Stimulated activated CD4-positive, alpha-beta T cell treated with anti-CD3 and anti-CD28 coated beads, Interleukin-4, amount 100 ng/mL, for 48 hours (primary cell): ENCODE measurements at places on chromosomes 12 and 14.

- DNase-seq = no peak
Observed at GRCh38 chr12:131692431-131692830, 18.5 kb upstream of the SFSWAP start.

DNA sequence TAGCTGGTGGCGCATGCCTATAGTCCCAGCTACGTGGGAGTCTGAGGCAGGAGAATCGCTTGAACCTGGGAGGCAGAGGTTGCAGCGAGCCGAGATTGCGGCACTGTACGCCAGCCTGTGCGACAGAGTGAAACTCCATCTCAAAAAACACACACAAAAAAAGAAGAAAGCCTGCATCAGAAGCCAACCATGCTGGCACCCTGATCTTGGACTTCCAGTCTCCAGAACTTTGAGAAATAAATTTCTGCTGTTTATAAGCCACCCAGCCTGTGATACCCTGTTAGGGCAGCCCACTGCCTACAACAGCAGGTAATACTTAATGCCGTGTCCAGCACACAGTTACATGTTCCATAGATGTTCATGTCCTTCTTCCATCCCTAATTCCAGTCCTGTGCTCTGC, 62.7 kb downstream of the NDUFA12 start:
- DNase-seq = no peak

GRCh38 chr12:220946-221550, 7.1 kb upstream of the SLC6A12 start:
- DNase-seq = no peak

DNA sequence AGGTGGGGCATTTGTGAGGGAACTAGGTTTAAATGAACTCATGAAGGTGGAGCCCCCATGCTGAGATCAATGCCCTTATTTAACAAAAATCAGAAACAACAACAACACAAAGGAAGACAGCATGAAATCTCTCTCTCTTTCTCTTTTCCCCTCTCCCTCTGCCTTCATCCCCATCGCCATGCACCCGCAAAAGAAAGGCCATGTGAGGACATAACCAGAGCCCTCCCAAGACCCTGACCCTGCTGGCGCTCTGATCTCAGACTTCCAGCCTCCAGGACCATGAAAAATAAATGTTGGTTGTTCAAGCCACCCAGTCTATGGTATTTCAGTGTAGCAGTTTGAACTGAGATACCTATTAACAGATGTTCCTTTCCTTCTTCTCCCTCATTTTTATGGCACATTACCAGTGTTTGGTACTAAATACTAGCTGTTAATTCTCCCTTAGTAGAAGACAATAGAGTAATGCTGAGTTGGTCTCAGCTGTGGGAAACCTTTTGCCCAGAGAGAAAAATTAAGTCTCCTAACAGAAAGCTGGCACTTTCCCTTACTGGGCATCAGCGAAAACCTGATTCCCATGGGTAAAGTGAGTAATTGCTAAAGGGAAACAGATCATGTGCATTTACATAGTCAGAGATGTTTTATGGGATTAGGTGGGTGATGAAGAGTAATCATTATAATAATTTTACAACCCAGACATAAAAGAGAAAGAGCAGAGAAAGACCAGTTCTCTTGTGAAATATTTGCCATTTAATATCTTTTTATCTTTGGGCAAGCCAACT, 264.0 kb upstream of the PLEKHG7 start:
- no peak for DNase-seq

GRCh38 chr14:49240383-49240782, 345.8 kb downstream of the RPS29 start:
- no peak for DNase-seq

- no peak for DNase-seq
Observed at GRCh38 chr14:105894125-105894977, 368.0 kb downstream of the TMEM121 start.

GRCh38 chr12:56999456-56999855, 6.9 kb downstream of the ZBTB39 start:
- no peak for DNase-seq

DNA sequence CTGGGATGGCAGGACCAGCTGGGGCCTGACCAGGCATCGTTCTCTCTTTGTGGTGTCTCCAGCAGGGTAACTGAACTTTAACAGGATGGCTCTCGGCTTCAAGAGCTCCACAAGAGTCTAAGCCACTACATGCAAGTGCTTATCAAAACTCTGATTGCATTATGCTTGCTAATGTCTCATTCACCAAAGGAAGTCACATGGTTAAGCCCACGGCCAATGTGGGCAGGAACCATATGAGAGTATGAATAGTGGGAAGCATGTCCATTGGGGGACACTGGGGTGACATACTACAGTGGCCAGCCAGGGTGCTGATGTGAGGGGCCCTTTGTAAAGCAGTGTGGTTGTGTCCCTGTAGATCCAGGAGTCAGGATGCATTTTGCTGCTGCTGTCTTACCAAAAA, 35.0 kb upstream of the KCNA5 start:
- DNase-seq = no peak

- no peak for DNase-seq
Observed at GRCh38 chr12:103933237-103933636, 3.0 kb downstream of the HSP90B1 start.

GRCh38 chr14:54652188-54652587, 85.3 kb downstream of the SAMD4A start:
- no peak for DNase-seq

DNA sequence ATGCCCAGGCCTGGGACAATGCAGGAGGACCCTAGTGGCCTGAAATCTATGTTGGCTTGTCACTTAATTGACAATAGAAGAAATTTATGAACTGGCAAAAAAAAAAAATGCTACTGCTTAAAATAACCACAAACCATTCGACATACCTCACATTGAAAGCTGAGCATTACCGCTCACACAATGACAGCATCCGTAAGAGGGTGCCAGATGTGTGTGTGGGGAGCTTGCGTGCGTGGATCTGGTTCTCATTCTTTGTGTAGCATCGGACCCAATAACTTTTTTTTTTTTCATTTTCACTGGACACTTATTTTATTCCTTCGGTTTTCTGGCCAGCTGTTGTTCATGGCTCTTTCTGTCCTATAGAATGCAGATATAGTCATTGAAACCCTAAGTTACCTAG, 216.7 kb downstream of the VRK1 start:
- DNase-seq = no peak

DNA sequence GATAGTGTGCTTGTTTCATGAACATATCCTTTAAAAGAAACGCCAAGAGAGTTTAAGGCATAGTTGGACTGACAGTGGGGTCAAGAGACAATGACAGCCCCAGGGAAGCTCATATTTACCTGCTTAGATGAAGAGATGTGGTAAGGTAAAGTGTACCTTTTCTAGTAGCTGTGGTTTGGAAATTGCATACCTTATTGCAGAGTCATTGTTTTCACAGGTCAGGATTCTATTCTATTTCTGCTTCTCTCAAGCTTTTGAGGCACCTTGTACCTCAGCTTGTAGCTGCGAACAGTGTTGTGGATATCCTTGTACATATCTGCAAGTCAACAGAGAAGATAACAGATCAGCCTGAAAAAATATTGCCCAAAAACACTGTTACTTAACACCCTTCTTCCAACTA, 47.7 kb downstream of the ATP6V1D start:
- no peak for DNase-seq

DNA sequence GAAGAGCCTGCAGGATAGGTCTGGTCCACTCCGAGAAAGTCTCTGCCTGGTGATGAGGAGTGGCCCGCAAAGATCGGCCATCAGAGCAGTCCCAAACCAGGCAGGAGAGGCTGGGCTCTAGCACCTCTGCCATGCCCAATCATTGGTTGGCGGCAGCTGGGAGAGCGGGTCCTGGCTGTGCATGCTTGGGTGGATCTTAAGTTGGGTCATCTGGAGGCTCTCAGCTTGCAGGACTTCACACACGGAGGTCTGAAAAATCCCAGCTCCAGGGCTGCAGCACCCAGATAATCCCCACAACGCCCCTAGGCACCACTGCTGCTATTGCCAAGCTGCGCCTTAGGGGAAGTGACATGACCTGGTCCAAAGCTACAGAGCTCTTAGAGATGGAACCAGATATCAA, 766.7 kb upstream of the TBX3 start:
- no peak for DNase-seq

GRCh38 chr14:55832974-55833373, 253.0 kb downstream of the KTN1 start:
- no peak for DNase-seq

GRCh38 chr12:76460807-76461206, 98.8 kb downstream of the OSBPL8 start:
- no peak for DNase-seq

GRCh38 chr12:22670762-22671161, 45.8 kb downstream of the ETNK1 start:
- DNase-seq = no peak

GRCh38 chr12:125966641-125967040, 901.4 kb downstream of the AACS start:
- no peak for DNase-seq

DNA sequence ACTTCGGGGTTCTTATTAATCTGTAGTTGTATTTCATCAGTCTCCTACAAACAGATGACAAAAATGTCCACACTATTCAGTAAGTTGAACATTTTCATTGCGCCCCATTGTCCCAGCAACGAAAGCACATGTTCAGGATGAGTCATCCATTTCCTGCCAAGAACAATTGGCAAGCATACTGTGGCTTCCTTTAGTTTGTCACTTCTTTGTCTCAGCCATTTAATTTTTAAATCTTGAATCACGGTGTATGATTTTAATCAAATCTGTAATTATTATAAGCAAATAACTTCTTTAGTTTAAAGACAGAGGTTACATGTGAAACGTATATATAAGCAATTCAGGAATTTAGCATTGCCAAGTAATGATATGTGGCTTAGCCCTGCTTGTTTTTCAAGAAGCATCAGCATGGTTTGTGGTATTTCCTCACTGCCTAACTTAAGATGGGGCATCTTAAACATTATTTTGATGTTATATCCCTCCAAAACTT, 211.3 kb upstream of the KRR1 start:
- no peak for DNase-seq

- no peak for DNase-seq
Observed at GRCh38 chr12:25957793-25958427, 572 bp upstream of the RASSF8 start.

DNA sequence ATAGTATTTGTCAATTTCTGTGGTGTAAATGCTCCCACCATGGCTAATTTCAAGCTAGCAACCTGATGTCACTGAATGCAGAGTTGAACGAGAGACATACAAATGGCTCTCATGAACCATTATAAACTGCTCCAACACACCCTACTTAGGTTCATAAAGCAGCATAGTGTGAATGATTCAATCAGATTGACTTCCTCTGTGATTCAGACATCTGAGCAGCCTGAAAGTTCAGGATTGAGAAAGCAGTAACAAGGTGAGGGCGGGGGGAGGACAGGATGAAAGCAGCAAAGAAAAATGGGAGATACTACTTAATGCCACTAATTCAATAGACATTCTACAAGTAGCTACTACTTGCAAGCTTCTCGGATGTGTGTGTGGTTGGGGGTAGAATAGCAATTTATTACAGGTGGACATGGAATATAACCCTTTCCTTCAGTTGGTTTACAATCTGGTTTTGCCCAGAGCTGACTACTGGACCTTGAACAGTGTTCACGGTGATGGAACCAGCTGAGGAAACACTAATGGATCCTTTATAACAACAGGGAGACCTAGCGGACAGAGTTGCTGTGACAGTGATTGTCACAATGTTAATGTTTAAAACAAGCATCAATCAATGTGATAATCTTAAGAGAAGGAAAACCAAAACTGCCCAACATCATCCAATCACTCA, 52.5 kb upstream of the PELI2 start:
- no peak for DNase-seq

GRCh38 chr12:2749580-2749979, 45.2 kb upstream of the FKBP4 start:
- DNase-seq = no peak

DNA sequence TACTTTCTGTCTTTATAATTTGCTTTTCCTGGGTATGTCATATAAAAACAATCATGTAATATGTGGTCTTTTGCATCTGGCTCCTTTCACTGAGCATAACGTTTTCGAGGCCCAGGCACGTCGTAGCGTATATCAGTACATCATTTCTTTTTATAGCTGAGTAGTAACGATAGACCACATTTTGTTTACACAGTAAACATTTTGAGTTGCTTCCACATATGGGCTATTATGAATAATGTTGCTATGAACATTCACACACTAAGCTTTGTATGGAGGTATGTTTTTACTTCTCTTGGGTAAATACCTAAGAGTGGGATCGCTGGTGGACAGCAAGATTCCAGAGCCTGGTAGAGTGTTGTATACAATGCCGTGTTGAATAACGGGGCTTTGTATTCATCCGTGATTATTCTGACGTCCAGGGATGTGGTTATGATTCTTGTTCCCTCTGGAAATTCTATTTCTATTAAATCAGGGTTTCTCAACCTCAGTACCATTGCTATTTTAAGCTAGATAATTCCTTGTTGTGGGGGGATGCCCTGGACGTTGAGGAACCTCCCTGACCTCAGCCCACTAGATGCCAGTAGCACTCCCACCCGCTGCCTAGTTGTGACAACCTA, 38.9 kb upstream of the CIT start:
- no peak for DNase-seq

- no peak for DNase-seq
Observed at GRCh38 chr12:111288771-111289170, 80.1 kb downstream of the PHETA1 start.

DNA sequence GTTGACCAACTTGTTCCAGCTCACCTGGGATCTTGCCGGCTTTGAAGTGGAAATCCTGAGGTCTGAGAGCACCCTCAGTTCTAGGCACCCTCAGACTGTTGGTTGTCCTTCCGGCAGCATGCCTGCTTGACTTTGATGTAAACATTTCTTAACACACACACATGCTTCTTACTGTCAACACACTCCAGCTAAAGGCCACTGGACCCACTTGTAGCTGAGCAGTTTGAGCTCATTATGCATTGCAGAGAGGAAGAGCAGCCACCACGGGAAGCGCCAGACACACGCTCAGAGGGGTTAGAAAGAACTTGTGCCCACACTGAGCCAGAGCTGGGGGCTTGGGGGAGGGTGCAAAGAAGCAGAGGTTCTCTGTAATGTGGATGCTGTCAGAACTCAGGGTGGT, 55.8 kb downstream of the TNFAIP2 start:
- no peak for DNase-seq

DNA sequence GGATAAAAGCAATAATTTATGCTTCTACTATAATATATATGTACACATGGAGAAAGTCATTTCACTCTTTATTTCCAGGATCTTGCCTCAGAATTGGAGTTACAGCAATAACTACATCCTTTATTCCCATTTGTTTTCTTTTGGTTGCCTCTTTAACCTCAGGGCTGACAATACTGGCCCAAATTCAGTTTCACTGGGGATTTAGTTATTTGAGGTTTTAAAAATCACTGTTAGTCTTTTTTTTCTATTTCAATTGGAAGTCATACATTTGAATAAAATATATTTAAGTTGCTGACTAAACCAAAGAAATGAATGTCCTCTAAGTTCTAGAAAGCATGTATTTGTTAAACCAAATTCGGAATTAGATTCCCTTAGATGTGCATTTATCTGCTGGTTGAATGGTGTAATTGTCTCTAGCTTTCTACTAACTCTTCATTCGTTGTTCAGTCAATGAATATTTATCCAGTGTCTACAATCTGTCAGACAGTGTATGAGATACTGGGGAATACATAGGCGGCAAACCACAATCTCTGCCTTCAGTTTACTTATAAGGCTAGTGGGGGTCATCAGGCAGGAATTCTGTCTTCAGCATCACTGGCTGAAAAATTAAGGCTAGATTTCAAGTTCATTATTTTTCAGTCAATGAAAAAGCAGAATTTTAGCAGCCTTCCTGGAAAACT, 190.8 kb upstream of the ARHGAP5 start:
- DNase-seq = no peak
